ENCODE measurements at places on chromosomes 6 and 20.

DNA sequence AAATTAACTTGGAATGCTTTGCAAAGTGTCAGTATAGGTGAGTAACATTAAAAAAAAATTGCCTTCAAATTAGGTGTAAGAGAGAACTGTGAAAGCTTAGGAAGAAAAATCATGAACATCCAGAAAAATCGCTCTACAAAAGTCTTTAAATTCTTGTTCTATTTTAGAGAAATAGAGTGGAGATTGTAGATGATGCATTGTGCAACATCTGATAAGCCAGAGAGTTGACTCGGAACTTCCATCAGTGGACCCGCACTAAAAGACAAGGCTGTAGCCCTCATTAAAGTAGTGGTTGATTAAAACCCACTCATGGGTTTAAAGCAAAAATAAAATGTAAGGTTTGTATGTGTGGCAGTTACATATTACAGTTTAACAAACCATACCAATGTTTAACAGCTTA, 35.8 kb downstream of the MAP3K4 start:
- no peak for DNase-seq

DNA sequence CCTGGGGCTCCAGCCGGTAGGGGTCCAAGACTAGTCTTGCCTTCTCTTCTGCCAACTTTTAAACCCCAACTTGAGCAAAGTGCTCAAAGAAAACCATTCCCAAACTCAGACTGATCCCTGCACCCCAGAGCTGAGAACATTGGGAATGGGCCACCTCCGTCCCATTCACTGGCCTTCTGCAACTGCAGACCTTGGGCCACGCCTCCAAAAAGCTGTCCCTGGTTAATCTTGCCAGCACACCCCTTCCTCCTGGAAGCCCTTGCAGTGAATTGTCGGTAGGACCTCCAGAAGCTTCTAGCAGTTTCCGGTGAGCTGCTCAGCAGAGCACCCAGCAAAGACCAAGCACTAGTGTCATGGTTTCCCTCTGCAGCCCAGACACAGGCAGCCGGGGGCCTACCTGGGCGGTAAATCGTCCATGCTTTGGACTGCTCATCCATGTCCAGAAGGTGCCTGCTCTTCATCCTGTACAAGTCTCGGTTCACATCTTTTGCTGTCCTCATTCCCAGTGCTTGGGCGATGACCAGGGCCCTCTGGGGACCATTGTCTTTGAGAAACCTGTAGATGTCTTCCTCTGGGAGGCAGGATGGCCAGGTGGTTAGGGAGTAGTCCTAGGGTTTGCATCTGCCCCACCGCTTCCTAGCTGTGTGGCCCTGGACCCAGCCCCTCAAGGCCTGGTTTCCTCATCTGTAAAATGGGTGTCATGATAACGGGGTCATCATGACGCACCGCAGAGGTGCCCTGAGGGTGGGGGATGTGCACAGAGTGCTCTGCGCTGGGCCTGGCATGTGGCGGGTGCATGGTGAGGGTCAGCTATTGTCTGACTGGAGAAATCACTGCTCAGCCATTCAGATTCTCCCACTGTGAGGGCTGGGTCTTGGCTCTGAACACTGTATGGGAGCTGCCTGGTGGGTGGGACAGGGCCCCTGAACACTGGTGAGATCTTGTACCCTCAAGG, 5.5 kb downstream of the ZBP1 start:
- DNase-seq, result no peak

DNA sequence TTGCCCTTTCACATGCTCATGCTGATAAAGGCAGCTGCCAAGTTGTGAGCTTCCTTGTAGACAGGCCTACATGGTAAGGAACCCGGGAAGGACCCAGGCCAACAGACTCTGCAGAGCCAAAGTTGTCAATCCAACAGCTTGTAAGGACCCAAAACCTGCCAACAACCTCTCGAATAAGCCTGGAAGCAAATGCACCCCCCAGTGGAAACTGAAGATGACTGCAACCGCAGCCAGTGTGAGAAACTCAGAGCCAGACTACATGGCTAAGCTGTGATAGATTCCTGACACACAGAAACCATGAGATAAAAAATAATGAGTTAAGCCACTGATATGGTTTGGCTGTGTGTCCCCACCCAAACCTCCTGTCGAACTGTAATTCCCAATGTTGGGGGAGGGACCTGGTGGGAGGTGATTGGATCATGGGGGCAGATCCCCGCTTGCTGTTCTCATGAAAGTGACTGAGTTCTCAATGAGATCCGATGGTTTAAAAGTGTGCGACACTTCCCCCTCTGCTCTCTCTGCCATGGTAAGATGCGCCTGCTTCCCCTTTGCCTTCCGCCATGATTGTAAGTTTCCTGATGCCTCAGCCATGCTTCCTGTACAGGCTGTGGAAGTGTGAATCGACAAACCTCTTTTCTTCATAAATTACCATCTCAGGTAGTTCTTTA, 18.8 kb upstream of the CLPSL2 start:
- no peak for DNase-seq

- peak; percentile 7 for DNase-seq
These were observed 70.8 kb upstream of the SASH1 start for GRCh38 chr6:148271711-148272439.

GRCh38 chr20:63343460-63344445, 17.4 kb downstream of the CHRNA4 start:
- DNase-seq, result no peak

- no peak for DNase-seq
These were observed 24.2 kb downstream of the AKAP12 start for GRCh38 chr6:151263967-151264366.

DNA sequence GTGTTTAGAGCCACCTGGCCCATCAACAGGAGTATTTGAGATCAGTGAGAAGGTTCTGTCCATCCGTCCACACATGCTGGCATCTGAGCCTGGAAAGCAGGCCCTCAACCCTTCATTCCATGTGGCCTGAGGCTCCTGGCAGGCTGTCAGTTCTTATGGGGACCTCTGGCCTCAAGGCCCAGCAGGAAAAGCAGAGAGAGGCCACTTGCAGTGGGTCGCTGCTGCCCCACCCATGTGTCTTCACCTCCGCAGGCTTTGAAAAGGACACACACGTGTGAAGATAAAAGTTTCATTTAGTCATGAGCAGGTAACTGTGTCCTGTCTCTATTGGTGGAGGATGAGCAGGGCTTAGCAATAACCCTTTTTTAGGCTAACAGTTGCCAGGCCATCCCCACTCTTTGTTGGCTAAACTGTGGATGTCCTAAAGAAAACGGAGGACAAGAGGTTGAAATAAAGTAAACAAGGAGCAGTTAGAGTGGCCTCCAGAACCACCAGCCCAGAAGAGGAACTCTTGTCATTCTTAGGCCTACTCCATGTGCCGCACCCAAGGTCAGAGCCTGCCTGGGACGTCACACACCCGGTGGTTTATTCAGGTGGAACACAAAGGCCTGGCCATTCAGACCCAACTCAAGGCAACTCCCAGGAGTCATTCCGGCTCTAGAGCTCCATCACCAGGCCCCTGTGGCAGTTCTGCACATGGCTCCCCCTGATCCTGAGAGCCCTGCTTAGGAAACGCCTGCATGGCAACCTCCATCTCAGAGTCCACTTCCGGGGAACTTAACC, 143.4 kb upstream of the CST7 start:
- no peak for DNase-seq

DNA sequence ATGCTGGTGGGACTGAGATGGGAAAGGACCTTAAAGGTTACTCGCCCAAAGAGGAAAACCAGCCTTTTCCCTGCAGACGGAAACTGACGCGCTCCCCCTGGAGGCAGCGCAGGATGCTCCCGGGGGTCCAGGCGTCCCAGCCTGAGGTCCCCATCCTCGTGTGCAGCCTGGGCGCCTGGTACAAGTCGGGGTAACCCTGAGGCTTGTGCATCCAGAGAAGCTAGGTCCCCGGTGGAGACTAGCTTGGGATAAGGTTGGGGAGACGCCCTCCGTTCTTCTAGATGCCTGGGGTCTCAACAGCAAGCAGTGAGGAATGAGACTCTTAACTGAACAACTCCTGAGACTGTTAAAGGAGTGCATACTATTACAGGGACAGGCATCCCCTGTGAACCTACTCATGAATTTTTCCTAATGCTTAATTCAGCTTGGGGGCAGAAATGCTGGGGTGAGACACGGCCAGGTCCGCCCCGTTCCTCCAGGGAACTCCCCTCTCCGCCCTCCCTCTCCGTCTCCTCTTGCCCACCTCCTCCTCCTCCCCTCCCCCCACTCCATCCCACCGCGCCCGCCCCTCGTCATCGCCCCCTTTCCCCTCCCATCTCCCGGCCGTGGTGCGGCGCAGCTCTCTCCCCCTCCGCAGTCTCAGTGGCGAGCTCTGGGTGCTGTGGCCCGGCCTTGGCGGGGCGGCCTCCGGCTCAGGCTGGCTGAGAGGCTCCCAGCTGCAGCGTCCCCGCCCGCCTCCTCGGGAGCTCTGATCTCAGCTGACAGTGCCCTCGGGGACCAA, at the start of gene PRSS35:
PRSS35 (plus strand) TSS at position 634 of the 781 bp plus-strand sequence. CDS start 10,908 bp downstream, outside the sequence.
- DNase-seq, result peak; percentile 59

GRCh38 chr6:31270788-31271640, 878 bp downstream of the HLA-C start:
- DNase-seq, result peak; percentile 81

GRCh38 chr20:63027221-63027921, 20.6 kb upstream of the BHLHE23 start:
- DNase-seq, result no peak

DNA sequence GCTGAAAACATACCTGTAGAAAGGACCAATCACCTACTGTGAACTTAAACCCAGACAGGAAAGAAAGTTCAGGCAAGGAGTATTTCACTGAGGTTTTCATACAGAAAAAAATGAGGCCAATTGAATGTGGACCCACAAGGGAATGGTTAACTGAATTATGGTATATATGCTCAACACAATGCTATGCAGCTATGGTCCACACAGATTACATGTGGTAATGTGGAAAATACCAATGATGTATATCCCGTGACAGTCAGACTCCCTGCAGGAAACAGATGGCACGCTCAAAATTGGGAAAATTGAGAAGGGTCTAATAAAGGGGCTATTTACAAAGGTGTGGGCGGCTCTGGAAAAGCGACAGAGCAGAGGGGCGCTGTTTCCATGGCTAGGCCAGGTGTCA, 47.1 kb upstream of the PIM1 start:
- DNase-seq, result no peak
